ENCODE measurements at places on chromosomes 2 and 18. TPM values are rescaled to one million over a fixed set of nuclear protein-coding genes. Genes with fewer than 3 reads are reported as not detected.

Gene ERMN
- total RNA-seq, result not detected

Gene FAM161A
- total RNA-seq, result 8.2 TPM

Gene MC4R
- total RNA-seq, result not detected

Gene SRD5A2
- 0.01 TPM for total RNA-seq

Gene CNTNAP5
- total RNA-seq, result not detected

Gene TNFAIP6
- total RNA-seq, result 1.7 TPM

Gene CNOT9
- 44.4 TPM for total RNA-seq

Gene PSMA8
- not detected for total RNA-seq

Gene CD8B
- not detected for total RNA-seq

Gene VAMP5
- 0.55 TPM for total RNA-seq

Gene MYL1
- not detected for total RNA-seq

Gene DNAJC5G
- total RNA-seq, result not detected

Gene IWS1
- total RNA-seq, result 47.1 TPM

Gene ZNG1B
- total RNA-seq, result 50.0 TPM

Gene DRC1
- 0.31 TPM for total RNA-seq

Gene G6PC2
- total RNA-seq, result not detected

Gene GNLY
- total RNA-seq, result not detected

Gene MEP1B
- total RNA-seq, result 0.07 TPM

Gene ABHD3
- total RNA-seq, result 21.7 TPM

Gene LOXL3
- 0.34 TPM for total RNA-seq

Gene TMEM131
- total RNA-seq, result 14.9 TPM

Gene AGXT
- not detected for total RNA-seq

Gene ASTL
- not detected for total RNA-seq

Gene POTEI
- not detected for total RNA-seq

Gene GPC1
- 240 TPM for total RNA-seq

Gene LYG2
- total RNA-seq, result not detected

Gene EN1
- total RNA-seq, result 1.1 TPM

Data from A549 treated with CORT108297 at 1 μM for 4 hours (cell line).